ENCODE measurements at places on chromosomes 16 and 17.

DNA sequence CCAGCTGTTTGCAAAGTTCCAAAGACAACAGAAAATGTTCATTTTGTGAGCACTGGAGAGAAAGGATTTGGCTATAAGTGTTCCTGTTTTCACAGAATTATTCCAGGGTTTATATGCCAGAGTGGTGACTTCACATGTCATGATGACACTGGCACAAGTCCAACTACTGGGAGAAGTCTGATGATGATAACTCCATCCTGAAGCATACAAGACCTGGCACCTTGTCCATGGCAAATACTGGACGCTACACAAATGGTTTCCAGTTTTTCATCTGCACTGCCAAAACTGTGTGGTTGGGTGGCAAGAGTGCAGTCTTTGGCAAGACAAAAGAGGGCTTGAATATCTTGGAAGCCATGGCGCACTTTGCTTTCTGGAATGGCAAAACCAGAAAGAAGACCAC lies 385.0 kb downstream of the CDH11 start:
- DNase-seq, result no peak

- DNase-seq, result no peak
These were observed 13.3 kb upstream of the MRC2 start for GRCh38 chr17:62614142-62614541.

DNA sequence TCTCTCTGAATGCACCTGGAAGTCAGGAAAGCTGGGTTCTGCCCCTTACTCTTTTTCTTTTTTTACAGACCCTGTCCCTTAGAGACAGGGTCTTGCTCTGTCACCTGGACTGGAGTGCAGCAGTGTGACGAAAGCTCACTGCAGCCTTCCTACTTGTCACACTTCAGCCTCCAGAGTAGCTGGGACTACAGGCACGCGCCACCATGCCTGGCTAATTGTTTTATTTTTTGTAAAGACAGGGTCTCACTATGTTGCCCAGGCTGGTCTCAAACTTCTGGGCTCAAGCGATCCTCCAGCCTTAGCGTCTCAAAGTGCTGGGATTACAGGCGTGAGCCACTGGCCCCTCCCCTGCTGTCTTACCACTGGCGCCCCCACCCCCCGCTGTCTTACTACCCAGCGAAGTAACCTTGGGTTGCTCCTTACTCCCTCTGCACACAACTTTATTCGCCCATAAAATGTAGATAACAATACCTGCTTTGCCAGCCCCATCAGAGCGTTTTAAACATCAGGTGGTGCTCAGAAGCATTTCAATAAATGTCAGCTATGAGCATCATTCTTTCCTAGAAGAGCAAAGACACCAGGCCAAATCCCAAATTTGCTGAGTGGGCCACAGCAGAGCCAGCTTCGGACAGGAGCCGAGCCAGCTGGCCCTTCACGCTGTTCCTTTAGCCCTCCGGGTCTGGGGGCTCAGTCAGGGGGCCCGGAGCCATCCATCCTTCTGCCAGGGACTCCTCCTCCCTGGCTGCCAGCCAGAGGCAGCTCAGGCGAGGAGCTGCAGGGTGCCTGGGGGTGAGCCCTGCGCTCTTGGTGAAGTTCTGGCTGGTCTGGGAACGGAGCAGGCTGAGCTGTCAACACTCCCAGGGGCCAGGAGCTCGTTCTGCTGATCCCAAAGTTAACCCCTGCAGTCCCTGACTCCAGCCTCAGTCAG lies 24.4 kb downstream of the SRL start:
- DNase-seq, result no peak

DNA sequence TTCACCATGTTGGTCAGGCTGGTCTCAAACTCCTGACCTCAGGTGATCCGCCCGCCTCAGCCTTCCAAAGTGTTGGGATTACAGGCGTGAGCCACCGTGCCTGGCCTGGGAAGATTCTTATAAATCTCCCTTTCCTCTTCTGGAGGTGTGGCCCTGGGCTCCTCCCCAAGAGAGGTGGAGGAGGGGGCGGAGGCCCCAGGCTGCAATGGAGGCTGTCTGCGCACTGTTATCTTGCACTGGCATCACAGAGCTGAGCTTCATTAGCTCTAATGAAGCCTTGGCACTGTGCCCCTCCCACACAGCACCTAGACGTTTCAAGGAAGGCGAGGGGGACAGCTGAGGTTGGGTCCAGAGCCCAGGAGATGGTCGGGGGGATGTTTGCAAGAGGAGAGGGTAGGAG lies 7.5 kb downstream of the ARHGAP23 start:
- no peak for DNase-seq

GRCh38 chr17:80660527-80661198 lies 116.0 kb downstream of the RPTOR start:
- DNase-seq, result no peak

GRCh38 chr17:47235506-47235905 lies 18.1 kb upstream of the ITGB3 start:
- no peak for DNase-seq

DNA sequence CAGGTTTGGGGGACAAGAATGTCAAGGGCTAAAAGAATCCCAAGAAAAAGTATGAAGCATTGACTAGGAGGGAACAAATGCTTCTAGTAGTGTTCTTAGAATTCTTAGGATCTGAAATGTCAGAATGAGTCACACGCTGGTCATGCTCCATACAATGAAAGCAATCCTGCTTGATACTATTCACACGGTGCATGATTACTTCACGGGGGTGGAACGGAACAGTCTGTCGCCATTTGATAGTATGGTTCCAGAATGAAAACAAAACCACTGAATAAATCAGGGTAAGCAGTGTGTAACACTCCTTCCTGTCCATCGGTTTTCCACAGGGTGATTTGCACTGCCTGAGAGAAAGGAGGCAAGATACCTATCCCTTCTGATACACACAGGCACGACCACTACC lies 22.9 kb upstream of the YWHAE start:
- peak; percentile 57 for DNase-seq

DNA sequence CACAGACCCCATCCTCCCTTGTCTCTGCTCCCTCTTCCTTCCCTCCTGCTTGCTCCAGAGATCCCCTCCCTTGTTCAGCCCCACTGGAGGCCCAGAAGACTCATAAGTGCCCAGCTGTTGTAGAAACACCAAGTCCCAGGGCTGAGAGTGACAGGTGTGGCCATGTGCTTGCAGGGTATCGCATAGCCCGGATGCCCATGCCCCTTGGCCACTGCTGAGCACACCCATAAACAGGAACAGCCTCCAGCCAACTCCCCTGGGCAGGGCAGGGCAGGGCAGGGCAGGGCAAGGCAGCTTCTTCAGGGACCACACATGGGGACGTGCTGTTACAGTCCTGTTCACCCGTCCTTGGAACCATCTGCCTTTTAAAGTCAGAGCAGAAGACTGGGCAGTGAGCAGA lies 2.0 kb downstream of the CACNG1 start:
- no peak for DNase-seq

GRCh38 chr16:30659507-30660423 lies 1.5 kb downstream of the FBRS start:
- DNase-seq, result no peak

GRCh38 chr17:58665946-58666857 lies 25.6 kb downstream of the TEX14 start:
- DNase-seq, result no peak

DNA sequence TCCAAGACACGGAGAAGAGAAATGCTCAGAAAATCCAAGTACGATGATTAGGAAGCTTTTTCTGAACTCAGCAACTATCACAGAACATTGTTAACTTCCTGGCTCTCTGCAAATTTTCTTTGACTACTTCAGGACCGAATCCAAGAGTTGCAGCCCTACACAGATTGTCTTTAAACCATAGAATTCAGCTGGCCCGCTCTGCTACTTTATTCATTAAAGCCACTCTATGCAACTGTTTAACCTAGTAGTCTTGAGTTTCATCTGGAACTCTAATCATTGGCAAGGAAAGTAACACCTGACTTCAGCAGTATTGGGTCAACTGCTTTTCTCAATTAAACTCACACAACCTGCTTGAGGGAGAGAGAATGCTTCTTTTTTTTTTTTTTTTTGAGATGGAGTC lies 210.1 kb downstream of the SLC39A11 start:
- DNase-seq, result no peak

- no peak for DNase-seq
These were observed 247.4 kb downstream of the SHISA9 start for GRCh38 chr16:13148836-13149235.
